Renal cortex interstitium (tissue), 15 donors: ENCODE measurements at places on chromosomes 16 and 17.

DNA sequence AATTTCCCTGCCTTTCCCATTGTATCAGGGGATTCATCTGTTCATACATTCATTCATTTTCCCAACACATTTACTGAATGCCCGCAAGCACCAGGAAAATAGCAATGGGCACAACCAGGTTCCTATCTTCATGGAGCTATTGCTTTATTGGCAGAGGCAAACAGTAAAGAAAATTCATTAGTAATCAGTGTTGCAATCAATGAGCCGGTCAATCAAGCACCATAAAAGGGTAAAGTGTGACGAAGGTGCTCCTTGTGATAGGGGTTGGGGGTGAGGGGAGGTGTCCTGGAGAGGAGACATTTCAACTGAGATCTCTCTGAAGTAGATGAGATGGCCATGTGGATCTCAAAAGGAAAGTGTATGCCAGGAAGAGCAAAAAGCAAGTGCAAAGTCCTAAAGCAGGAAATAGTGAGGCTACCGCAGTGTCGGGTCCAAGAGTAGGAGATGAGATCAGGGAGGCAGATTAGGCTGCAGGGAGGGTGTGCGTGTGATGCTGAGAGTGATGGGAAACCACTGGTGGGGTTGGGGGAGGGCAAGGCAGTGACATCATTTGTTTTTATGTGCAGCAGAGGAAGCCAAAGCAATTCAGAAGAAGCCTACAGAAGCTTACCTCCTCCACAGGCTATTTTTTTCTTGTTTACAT is 28.4 kb downstream of the CDH13 start:
- no peak for DNase-seq

DNA sequence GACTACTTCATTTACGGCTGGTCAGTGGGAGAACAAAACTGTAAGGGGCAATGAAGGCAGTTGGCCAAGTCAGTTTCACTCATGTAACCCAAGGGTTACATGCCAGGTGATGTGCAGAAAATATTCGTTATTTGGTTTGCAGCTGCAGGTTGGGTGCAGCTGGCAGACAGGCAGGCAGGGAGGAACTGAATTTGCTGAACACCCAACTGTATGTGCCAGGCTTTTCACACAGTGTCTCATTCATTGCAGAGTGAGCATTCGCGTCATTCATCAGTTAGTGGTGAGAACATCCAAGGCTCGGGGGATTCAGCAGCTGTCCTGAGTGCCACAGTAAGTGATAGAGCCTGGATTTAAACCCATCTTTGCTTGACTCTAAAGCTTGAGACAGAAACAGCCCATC is 59.7 kb downstream of the ABCC6 start:
- DNase-seq: no peak

DNA sequence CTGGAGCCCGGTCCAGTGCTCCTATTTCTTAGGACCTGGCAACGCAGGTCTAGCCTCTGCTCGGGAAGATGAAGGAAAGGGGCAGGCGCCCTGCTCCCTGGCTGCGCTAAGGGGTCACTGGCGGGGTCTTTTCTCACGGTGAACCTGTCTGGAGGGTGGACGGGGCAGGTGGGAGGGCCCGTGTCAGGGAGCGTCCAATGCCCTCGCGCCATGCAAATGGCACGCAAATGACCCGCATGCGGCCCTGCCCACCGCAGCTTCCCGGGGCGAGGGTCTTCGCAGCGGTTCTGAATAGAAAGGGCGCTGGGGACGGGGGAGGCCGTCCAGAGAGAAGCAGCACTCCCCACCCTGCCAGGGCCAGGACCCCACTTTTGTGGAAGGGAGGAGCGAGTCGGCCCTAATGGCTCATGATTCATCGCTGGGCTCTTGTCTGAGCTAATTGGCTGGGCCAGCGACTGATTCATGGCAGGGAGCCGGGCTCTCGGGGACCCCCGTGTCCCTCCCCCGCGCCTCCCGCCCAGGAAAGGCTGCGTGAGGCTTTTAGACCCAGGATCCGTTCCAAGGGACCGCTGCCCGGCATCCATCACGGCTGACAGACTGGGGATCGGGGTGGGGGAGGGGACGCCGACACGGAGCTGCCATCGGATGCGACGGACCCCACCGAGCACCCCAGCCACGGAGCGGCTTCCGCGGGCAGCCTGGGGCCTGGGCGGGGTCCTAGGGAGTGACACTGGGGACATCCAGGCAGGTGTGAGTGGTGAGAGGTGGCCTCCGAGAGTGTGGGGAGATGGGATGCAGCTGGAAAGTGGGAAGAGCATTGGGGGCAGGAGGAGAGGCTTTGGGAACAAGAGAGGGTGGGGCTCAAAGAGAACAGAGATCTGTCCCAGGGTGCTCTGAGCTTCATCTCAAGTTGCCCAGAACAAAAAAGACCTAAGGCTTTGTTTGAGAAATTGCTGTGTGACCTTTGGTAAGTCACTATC is 25.0 kb upstream of the NGFR start:
- DNase-seq: no peak

DNA sequence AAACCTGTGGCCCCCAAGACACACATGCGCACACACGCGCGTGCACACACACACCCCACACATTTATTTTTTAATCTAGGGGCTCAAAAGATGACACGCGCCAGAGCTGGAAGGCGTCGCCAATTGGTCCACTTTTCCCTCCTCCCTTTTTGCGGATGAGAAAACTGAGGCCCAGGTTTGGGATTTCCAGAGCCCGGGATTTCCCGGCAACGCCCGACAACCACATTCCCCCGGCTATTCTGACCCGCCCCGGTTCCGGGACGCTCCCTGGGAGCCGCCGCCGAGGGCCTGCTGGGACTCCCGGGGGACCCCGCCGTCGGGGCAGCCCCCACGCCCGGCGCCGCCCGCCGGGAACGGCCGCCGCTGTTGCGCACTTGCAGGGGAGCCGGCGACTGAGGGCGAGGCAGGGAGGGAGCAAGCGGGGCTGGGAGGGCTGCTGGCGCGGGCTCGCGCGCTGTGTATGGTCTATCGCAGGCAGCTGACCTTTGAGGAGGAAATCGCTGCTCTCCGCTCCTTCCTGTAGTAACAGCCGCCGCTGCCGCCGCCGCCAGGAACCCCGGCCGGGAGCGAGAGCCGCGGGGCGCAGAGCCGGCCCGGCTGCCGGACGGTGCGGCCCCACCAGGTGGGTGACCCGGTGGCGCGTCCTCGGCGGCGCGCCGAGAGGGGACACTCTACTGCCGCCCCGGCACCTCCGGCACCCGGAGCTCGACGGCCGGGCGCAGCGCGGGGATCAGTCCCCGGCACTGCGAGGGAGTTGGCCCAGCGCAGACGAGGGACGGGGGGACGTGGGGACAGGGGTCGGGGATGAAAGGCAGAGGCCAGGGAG is at the start of gene STAT5A:
Gene STAT5A (plus strand): TSS at position 522 of the 826 bp plus-strand sequence. CDS start 914 bp downstream, outside the sequence.
- DNase-seq: no peak

- DNase-seq: no peak
Observed at GRCh38 chr17:36034127-36034526, 16.4 kb upstream of the CCL23 start.

DNA sequence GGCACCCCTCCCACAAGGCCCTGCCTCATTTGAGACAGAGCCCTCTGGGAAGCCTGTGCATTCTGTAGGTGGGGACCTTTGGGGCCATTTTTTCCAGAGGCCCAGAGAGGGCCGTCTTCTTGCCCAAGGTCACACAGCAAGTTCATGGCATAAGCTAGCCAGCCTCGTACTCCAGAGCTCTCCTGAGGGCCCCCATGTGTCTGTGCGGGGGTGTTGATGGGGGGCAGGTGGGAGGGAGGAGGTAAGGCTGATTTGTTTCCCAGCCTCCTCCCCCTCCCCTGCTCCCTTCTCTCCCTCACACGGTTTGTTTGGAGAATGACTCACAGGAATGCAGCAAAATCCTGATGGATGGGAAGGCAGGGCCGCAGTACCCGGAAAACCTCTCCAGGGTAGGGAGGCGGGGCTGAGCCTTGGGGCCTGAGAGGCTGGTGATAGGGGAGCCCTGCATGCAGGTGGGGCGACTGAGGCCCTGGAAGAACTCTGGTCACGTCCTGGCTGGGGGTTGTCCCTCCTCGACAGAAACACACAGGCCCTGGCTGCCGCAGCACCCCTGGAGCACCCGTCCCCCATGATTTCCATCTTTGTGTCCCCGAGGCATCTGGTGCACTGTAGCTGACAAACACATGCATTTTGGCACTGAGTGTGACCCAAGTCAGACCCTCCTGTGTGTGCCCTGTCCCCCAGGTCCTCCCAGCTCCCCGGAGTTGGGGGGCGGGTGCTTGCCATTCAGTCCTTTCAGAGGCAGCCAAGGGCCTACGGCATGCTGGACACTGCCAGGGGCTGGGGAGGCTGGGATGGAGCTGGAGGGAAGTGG is 29.7 kb downstream of the RAI1 start:
- DNase-seq: no peak

- no peak for DNase-seq
Observed at GRCh38 chr16:89956505-89957215, 8.1 kb downstream of the DEF8 start.

DNA sequence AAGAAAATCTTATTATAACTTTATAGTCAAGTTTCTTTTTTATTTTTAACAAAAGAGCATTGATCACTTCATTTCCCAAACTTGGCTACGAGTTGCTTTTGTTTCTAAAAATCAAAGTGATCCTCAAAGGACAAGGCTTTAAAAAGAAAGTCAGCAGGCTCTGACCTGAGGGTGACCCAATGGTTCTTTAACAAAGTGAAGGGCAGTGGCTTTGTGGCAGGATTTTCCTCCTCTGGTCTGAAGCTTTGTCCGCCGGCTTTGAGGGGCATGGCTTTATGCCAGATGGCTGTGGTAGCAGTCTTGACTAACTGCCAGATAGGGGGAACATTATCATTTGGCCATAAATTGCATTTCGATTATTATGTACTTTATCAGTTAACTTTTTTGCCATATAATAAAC is 28.5 kb downstream of the IQCK start:
- no peak for DNase-seq

DNA sequence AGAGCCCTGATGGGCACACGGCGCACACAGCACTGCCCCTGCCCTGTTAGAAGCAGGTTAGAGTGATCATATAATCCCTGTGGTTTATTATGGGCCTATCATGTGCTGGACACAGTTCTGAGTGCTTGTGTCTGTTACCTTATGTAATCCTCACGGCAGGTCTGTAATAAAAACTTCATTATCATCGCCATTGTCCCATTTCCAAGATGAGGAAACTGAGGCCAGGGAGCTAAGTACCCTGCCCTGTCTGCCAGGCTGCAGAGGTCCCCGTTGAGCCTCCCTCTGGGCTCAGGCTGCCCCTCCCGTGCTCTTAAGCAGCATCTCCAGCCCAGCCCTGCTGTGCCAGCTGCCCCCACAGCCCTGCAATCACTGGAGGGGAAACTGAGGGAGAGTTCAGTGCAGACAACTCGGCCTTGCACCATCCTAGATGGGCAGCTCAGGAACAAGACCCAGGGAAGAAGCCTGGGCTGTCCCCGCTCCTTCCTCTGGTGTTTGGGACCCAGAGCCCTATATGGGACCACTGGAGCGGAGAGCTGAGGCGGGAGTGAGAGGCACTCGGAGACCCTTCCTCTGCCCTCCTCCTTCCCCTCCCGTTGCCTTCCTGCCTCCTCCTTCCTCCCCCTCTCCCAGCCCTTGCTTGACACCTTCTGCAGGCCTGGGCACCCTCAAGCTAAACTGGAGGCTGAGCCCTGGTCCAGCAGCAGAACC is 42.0 kb downstream of the WNT3 start:
- DNase-seq: no peak

GRCh38 chr16:8941718-8942344 is 21.9 kb downstream of the USP7 start:
- DNase-seq: no peak
